Temporal lobe (tissue), 4 donors: ENCODE measurements at places on chromosomes 12 and 14. TPM values are rescaled to one million over a fixed set of nuclear protein-coding genes. Genes with fewer than 3 reads are reported as not detected.

Gene CD163
- total RNA-seq: 1.5 TPM

Gene GPHN
- 82.4 TPM for total RNA-seq

Gene NOXRED1
- total RNA-seq: 0.25 TPM

Gene CAPRIN2
- 31.5 TPM for total RNA-seq

Gene RFX4
- 6.4 TPM for total RNA-seq

Gene KRT6C
- total RNA-seq: not detected

Gene DLK1
- total RNA-seq: 0.25 TPM

Gene CLEC9A
- total RNA-seq: not detected

Gene JDP2
- 3.2 TPM for total RNA-seq

Gene SERPINA3
- 0.74 TPM for total RNA-seq

Gene LYZ
- 3.2 TPM for total RNA-seq

Gene FAM181A
- 0.74 TPM for total RNA-seq

Gene STRAP
- total RNA-seq: 65.9 TPM

Gene DNAL1
- total RNA-seq: 21.9 TPM

Gene OVCH1
- total RNA-seq: 0.25 TPM

Gene LGMN
- 26.1 TPM for total RNA-seq

Gene PAH
- total RNA-seq: 0.25 TPM

Gene CLEC7A
- total RNA-seq: 0.74 TPM

Gene KLRG1
- 7.9 TPM for total RNA-seq

Gene C12orf42
- total RNA-seq: 0.74 TPM

Gene TSPAN8
- 0.25 TPM for total RNA-seq

Gene TTC9
- 20.9 TPM for total RNA-seq

Gene SLC7A8
- 5.7 TPM for total RNA-seq

Gene AVPR1A
- total RNA-seq: 12.8 TPM

Gene ASB2
- not detected for total RNA-seq

Gene CCDC38
- total RNA-seq: not detected

Gene SOAT2
- not detected for total RNA-seq

Gene TAS2R30
- total RNA-seq: 10.1 TPM

Gene TAS2R50
- 6.6 TPM for total RNA-seq

Gene SLC10A1
- not detected for total RNA-seq

Gene OAS2
- 0.98 TPM for total RNA-seq

Gene TBX5
- total RNA-seq: not detected

Gene PLBD2
- total RNA-seq: 11.3 TPM

Gene LMBR1L
- total RNA-seq: 59.5 TPM

Gene NPFF
- not detected for total RNA-seq

Gene ADCY4
- 1.7 TPM for total RNA-seq

Gene HECTD4
- 132 TPM for total RNA-seq

Gene BCL7A
- 54.3 TPM for total RNA-seq

Gene FOXG1
- total RNA-seq: 54.8 TPM

Gene NDRG2
- total RNA-seq: 117 TPM

Gene CACNA2D4
- total RNA-seq: not detected

Gene LHX5
- total RNA-seq: under 0.01 TPM

Gene TPCN1
- 4.2 TPM for total RNA-seq

Gene C12orf60
- total RNA-seq: 1.2 TPM

Gene RAP1B
- total RNA-seq: 82.1 TPM

Gene CCDC88C
- 12.5 TPM for total RNA-seq

Gene MAGOHB
- total RNA-seq: 16.5 TPM

Gene SMCO2
- not detected for total RNA-seq

Gene TRMT61A
- 4.7 TPM for total RNA-seq

Gene HPD
- total RNA-seq: not detected

Gene ACRBP
- 0.25 TPM for total RNA-seq
